ENCODE measurements at places on chromosomes 7 and 10. TPM values are rescaled to one million over a fixed set of nuclear protein-coding genes. Genes with fewer than 3 reads are reported as not detected.

Gene TEX47
- not detected for total RNA-seq

Gene CYP3A7
- total RNA-seq: not detected

Gene PANK1
- 7.2 TPM for total RNA-seq

Gene HHEX
- total RNA-seq: 16.6 TPM

Gene NUTM2A
- total RNA-seq: 0.07 TPM

Gene NEURL1
- 0.20 TPM for total RNA-seq

Gene SLC25A40
- total RNA-seq: 5.1 TPM

Gene GRID2IP
- not detected for total RNA-seq

Gene IKZF1
- not detected for total RNA-seq

Gene ABCA13
- 0.01 TPM for total RNA-seq

Gene FANK1
- 3.2 TPM for total RNA-seq

Gene TIMM23B
- 19.0 TPM for total RNA-seq

Gene FAM185A
- total RNA-seq: 6.7 TPM

Gene EN2
- total RNA-seq: 1.0 TPM

Gene TMEM176B
- 0.16 TPM for total RNA-seq

Gene CALML3
- total RNA-seq: not detected

Gene PON1
- total RNA-seq: 0.28 TPM

Gene EPO
- not detected for total RNA-seq

Gene TAS2R41
- not detected for total RNA-seq

Gene SLC26A3
- total RNA-seq: not detected

Gene ADAMTS14
- total RNA-seq: 0.09 TPM

Gene UPK3B
- total RNA-seq: 20.2 TPM

Gene HECTD2
- 4.3 TPM for total RNA-seq

Gene PDE6C
- not detected for total RNA-seq

Gene IL6
- total RNA-seq: 2.9 TPM

Gene ASAH2
- total RNA-seq: 3.3 TPM

Gene JAKMIP3
- total RNA-seq: 1.8 TPM

Gene SFTPA2
- not detected for total RNA-seq
